Smooth muscle cell of bladder (primary cell): ENCODE measurements at places on chromosomes 5 and 9. TPM values are rescaled to one million over a fixed set of nuclear protein-coding genes. Genes with fewer than 3 reads are reported as not detected.

TTC16 gene
- total RNA-seq = 0.09 and 0.14 TPM in 2 replicates

CBY3 gene
- total RNA-seq = not detected in 2 replicates

LCN9 gene
- not detected in 2 replicates for total RNA-seq

PCSK1 gene
- total RNA-seq = 0.28 and 1.3 TPM in 2 replicates

HK3 gene
- not detected in 2 replicates for total RNA-seq

OSMR gene
- total RNA-seq = 77.4 and 86.6 TPM in 2 replicates

PCDHGB6 gene
- total RNA-seq = 2.7 and 3.1 TPM in 2 replicates

PCDHB6 gene
- under 0.01 and 0.09 TPM in 2 replicates for total RNA-seq

WDR38 gene
- total RNA-seq = not detected in 2 replicates

KCNV2 gene
- total RNA-seq = not detected in 2 replicates

DRD1 gene
- total RNA-seq = under 0.01 and 0.14 TPM in 2 replicates

PCDHA9 gene
- total RNA-seq = under 0.01 and 0.18 TPM in 2 replicates

PCDHGA7 gene
- total RNA-seq = 4.1 and 4.6 TPM in 2 replicates

CCDC69 gene
- 8.1 and 13.2 TPM in 2 replicates for total RNA-seq

DYNC2I2 gene
- total RNA-seq = 23.5 and 25.1 TPM in 2 replicates

PAEP gene
- not detected in 2 replicates for total RNA-seq

FOXD4L5 gene
- total RNA-seq = under 0.01 TPM in 2 replicates

RPL7A gene
- 2,732 and 3,145 TPM in 2 replicates for total RNA-seq

PRKAA1 gene
- 120 and 131 TPM in 2 replicates for total RNA-seq
